Hepatic stellate cell (primary cell): ENCODE measurements at places on chromosomes 3 and 15.

- DNase-seq = no peak
Measured at GRCh38 chr3:46501702-46502101, 3.9 kb downstream of the RTP3 start.

DNA sequence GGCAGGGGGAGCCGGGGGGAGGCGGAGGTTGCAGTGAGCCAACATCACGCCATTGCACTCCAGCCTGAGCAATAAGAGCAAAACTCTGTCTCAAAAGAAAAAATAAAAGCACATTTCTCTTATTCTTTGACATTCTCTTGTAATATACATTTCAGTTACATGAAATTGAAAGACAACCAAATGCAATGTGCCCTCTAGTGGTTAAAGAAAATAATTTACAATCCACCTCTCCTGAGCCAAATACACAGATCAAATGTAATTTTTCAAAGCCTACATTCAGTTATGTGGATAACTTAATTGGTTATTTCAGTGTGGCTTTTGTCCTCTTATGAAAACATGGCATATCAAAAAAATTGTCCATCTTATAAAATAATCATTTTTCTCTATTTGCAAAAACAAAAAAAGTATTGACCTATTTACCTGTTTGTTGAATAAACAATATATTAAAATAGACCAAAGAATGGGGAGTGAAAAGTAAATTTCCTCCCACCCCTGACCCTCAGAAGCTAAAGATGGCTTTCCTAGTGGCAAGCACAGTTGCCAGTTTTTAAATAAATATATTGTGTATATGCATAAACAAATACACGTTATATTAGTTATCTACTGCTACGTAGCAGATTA, 14.2 kb upstream of the U2SURP start:
- DNase-seq = peak; percentile 35

DNA sequence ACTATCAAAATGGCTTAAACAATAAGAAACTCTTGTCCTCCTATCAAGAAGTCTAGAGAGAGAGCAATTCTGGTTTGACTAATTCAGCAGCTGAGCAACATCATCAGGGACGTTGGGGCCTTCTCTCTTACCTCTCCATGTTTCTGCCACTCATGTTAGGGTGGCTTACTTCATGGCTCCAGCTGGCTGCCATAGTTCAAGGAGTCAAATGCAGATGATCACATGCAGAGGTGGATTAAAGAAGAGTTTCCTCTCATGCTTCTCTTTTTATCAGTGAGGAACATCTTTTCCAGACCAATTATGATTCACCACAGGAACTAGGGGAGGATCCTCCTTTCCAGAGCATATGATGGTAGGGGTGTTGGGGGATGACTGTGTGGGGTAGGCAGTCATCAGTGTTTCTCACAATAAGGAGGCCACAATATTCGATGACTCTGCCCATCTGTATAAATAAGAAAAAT, 45.5 kb downstream of the NEK11 start:
- DNase-seq = peak; percentile 8

- no peak for DNase-seq
Measured at GRCh38 chr3:87390353-87390752, 114.0 kb upstream of the POU1F1 start.

GRCh38 chr15:94229591-94230369, 1.6 kb upstream of the MCTP2 start:
- no peak for DNase-seq

DNA sequence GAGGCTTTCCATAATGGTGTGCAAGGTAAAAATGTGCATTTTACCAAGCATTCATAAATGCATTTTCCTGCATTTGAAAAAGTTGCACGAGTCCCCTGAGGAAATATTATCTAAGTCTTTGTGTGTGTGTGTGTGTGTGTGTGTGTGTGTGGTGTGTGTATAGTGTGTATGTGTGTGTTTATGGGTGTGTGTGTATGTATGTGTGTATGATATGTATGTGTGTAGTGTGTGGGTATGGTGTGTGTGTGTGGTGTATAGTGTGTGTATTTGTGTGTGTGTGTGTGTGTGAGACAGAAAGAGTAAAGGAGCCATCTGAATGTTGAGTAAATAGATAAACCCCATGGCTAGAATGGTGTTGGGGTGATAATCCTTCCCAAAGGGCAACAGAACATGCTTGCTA, 229.6 kb upstream of the TBC1D5 start:
- DNase-seq = no peak

DNA sequence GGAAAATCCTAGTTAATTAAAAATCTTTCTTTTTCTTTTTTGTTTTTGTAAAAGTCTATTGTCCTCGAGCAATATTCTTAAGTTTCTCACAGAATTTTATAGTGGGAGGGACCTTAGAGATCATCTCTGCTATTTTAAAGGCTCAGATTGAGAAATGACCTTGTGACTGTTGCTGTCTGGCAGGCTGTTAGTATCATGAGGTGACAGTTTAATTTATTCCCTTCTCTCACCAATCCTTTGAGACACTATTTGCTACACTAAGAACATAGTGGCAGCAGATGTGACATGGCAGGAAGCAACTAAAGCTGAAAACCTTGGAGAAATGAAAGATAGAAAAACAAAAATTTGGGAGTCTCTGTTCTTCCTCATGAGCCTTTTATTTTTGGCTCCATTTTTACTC, 24.9 kb downstream of the APPL1 start:
- no peak for DNase-seq

DNA sequence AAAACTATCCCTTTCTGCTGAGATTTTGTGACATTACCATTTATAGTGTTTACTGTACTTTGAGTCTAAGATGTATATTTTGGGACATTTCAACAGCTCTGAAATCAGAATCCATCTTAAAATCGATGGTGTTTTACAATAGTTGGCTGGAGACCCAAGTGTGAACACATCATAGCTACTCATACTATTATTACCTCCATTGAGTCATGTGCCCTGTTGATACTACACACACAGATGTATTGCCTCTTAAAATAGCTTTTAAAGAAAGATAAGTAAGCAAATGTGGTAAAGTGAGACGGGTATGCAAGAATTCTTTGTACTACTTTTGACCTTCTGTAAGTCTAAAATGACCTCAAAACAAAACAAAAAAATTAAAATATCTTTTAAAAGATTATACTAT, 6.7 kb downstream of the LMOD3 start:
- no peak for DNase-seq

DNA sequence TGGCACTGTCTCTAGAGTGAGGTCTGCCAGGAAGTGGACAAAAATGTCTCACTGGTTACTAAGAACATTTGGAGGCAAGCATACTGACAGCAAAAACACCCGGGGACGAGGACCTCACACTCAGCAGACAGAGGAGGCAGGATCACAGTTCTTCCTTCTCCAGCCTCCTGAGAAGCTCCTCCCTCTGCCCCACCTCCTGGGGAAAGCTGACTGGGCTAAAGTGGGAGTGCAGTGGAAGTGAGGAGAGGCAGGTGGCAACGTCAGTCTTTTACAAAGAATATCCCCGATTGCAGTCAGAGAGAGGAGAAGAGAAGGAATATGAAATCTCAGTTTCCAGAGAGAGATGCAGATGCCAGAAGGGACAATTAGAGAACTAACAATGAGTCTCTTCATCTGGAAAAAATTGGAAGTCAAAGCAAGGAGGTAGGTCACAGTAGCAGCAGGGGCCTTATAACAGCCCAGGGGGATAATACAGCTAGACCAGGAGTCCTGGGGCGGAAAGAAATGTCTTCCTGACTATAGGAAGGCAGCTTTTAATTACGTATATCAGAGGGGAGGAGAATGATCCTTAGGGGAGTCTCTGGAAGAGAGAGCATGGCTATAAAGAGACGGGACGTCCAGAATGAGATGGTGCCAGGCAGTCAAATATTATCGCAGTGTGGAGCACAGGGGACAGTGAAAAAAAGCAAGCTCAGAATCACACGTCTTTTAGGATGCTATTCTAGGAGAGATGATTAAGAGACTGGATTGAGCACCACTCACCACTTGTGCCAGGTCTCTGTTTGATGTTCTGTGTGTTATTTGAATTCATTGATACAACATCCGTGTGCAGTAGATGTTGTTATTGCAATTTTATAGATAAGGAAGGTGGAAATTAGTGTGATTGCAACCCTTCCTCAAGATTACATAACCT, 47.2 kb downstream of the LEO1 start:
- DNase-seq = no peak
